Aorta (tissue), 5 donors: ENCODE measurements at places on chromosomes 12 and 14.

- DNase-seq: no peak
These were observed 31.3 kb downstream of the PTPRB start for GRCh38 chr12:70605976-70606375.

DNA sequence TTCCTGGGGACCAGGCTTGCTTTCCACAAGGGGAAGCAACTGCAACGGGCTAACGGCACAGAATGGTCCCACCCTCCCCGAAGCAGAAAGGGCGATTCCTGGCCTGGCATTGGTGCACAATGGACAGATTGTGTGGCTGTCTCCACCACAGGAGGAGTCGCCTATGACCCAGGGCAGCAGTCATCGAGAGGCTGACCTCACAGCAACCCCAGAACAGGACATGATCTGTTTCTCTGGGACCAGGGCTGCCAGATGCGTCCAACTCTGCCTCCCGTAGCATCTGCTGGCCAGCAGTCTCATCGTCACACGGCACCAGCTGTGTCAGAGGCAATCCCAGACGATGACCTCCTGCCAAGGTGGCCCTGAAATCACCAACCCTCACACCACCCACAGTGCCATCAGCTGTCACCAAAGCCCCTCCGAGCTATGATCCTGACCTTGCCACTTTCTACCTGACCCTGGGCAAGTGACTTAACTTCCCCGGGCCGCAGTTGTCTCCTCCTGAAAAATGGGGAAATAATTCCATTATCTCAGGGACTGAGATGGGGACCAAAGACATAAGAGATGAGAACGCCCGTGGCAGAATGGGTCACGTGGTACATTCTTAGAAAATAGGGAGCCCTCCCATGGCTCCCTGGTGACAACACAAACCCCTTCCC, 86.7 kb downstream of the CHGA start:
- DNase-seq: no peak

- peak; percentile 33 for DNase-seq
These were observed 25.3 kb downstream of the PLEKHG3 start for GRCh38 chr14:64729386-64730060.

DNA sequence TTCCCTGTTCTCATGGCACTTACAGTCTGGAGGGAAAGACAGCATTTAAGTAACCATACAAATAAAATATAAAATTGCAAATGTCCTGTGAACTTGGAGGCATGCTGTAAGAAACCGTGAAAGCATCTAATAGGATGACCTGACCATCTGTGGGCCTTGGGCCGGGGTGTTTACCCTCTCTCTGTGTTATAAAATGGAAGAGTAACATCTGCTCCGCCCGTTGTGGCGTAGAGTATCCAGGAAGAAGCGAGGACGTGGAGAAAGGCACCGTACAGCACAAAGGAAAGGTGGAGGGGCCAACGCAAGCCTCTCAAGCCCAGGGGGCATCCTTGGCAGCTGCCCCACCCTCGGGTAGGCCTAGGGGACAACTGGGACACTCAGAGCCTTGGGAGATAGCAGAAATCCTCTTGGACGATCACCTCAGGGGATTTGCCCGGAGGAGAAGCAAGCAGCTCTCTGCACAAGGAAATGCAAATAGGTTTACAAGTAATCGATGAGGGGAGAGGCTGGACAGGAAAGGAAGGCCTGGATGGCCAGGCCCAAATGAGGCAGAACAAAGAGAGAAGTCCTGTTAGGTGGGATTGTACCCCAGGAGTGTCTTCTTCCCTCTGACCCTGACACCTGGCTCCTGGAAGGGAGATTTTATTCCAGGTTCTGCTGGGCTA, 26.2 kb downstream of the VSX2 start:
- peak; percentile 16 for DNase-seq

GRCh38 chr12:106841510-106842302, 67.2 kb downstream of the RIC8B start:
- no peak for DNase-seq

- DNase-seq: no peak
These were observed 80.0 kb upstream of the PRICKLE1 start for GRCh38 chr12:42669553-42669952.

GRCh38 chr12:82883394-82884355, 197.0 kb downstream of the TMTC2 start:
- DNase-seq: no peak

- no peak for DNase-seq
These were observed 15.6 kb upstream of the TFCP2 start for GRCh38 chr12:51188359-51189051.

GRCh38 chr14:23580152-23580926, 1.7 kb upstream of the JPH4 start:
- DNase-seq: peak; percentile 66

GRCh38 chr12:18580291-18580690, 157.5 kb downstream of the PLCZ1 start:
- no peak for DNase-seq

DNA sequence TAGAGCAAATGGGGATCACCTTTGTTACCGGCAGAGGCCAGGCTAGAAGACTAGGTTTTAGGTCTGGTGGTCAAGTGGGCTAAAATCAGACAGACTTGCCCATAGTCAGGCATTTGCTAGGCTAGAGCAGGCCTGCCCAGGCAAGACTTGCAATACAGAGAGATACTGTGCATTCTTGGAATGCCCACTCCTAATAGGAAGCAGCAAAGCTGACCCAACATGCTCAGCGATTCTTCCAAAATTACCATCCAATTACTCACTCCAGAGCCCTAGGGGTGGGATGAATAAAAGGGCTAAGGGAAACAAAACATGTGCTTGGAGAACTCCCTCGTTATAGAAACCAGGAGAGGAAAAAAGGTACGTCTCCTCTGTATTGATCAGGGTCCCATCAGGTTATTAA, 187.8 kb upstream of the AMIGO2 start:
- no peak for DNase-seq

DNA sequence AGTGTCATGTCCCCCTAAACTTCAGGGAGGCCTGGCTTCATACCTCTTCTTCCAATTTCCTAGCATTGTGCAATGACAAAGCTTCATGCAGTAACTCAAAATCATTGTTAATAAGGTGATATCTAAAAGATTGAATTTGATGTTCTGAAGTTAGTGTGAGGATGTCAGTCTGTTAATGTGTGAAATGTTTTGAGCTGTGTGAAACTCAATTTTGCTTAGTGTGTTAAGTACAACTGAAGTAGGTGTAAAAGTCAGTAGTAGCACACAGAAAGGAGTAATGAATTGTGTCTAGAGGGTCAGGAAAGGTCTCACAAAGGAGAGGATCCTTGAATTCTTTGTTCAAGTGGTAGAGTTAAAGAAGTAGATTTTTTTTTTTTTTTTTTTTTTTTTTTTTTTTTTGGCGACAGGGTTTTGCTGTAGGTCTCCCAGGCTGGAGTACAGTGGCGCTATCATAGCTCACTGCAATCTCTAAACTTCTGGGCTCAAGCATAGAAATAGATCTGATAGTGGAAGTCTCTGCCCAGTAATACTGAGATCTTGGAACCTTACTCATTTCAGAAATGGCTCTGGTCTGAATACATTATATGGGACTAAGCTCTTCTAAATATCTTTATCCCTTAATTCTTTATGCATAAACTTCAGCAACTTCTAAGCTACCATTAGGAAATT, 63.9 kb downstream of the FUT8 start:
- no peak for DNase-seq

DNA sequence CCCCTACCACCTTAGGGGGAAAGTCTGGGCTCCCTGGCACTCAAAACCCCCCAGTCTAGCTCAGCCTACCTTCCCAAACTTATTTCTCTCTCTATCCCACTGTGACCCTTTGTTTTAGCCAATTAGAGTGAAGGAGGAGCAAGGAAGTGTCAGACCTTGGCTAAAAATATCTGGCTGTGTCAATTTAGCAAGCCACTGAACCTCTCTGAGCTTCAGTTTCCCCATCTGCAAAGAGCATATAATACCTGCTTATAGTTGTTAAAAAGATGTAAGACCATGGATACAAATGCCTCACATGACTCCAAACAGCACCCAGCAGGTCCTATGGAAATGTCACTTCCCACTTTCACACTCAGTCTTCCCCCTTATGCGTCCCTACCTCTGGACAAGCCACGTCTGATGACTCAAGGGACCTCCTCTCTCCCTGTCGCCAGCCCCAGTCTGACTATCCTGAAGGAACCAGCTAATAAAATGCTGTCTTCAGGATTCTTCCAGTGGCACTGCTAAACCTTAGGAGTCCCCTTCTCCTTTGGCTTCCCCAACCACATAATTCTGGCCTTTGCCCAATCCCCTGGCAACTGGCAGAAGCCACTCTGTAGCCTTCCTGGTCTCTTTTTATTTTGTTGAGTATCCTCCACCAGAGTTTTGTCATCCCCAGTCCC, 19.3 kb downstream of the FOXN3 start:
- no peak for DNase-seq

GRCh38 chr12:106281056-106281782, 21.3 kb upstream of the TCP11L2 start:
- DNase-seq: no peak

- DNase-seq: no peak
These were observed 2.1 kb downstream of the SOX5 start for GRCh38 chr12:23947395-23947794.

DNA sequence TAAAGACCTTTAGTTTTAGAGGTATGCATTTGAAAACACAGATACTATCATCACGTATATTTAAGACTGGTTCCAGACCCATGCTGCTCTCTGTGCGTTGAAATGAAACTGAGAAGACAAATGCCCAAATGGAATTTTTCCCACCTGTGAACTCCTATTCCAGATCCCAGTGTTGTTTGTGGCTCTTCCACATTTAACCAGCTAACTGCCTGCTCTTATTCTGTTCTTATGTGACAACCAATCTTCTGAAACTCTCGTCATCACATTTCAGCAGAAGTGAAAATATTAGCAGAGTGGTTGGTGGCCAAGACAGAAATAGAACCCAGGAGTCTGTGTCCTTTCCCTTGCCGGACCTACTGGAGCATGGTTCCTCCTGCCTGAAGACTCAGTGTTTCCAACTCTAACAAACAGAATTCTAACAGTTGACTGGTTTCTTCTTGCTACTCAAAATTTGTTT, 460.2 kb downstream of the RAD51B start:
- no peak for DNase-seq

DNA sequence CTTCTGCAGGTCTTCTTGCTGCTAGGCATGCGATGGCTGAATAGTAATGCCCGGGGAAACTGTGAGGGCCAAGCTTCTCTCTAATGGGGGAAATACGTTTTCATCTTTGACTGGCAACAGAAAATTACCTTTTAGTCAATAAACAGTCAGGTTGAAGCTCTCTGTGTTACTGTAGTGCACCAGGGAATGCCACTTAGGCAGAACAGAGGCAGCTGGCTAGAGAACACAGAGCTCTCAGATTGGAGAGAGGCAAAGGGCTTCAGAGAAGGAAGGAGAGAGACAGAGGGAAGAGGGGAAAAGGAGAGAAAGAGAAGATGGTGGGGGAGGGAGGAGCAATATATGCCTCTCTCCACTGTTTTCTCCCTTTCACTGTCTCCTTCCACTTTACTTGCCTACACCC, 6.7 kb downstream of the HSD17B6 start:
- DNase-seq: no peak

DNA sequence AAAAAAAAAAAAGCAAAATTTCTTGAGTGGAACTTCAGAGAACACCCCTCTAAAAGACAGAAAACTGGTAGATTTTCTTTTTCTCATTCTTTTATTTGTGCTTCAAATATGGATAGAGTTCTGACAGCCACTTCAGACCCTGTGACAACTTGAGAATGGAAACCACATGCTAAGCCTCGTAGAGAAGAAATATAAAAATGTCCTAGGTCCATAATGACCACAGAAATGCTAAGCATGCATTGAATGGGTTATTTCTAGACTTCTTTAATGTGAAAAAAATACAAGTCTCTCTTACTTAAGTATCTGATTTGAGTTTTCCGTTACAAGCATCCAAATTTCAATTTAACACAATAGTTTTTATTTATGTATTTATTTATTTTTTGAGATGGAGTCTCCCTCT, 28.3 kb upstream of the DIO2 start:
- DNase-seq: no peak

- no peak for DNase-seq
These were observed 1.6 kb downstream of the IRAK4 start for GRCh38 chr12:43760396-43760795.

DNA sequence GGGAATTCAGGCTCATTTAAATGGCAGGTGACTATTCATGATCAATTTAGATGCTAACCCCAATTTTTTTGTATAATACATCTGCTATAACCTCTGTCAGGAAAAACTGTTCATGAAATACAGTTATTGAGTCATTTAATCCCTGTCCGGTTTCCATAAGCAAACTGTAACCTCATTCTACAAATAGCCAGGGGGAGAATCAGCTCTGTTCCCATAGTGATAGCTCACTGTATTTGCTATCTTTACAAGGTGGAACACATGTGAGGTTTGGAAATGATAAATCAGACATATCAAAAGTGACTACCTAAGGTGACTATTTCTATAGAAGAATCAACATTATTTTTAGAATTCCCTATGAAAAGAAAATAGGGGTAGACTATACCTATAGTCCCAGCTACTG, 38.6 kb upstream of the VPS33A start:
- no peak for DNase-seq

GRCh38 chr12:124530637-124531263, 36.7 kb downstream of the NCOR2 start:
- no peak for DNase-seq

DNA sequence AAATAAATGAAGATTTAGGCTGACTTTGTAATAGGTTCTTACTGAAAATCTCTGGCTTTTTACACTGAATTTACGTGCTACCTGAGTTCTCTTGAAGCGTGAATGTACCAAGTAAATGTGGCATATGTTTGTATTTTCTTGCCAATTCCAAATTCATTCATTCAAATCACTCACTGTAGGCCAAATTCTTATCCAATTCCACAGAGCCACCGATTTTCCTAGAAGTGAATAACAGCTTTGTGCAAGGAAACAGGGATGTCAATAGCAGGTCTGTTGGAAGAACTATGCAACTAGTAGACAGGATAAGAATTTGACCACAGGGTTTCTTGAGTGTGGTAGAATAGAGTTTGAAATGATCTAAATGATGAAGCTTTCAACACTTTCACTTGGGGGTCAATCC, 86.8 kb downstream of the SOX5 start:
- no peak for DNase-seq

DNA sequence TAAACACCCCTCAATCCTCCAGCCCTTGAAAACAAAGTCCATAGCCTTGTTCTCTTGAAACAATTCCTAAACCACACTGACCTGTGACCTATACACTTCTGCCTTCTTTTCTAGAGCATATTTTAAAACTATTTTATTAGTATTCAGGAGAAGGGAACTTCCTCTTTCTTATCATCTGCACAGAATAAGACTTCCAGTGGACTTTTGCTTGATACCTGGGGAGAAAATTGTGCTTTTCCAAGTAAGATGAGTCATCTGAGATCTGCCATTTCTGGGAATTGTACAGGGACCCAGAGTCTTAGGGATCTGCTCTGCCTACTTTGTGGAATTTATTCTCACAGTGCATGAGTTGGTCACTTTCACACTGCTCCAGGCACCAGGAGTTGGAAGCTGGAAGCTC, 10.5 kb upstream of the WNT5B start:
- DNase-seq: no peak

GRCh38 chr12:94954029-94954685, 49.3 kb downstream of the NDUFA12 start:
- no peak for DNase-seq

GRCh38 chr14:51677738-51678137, 26.0 kb downstream of the FRMD6 start:
- DNase-seq: no peak

GRCh38 chr14:24971255-24971654, 78.7 kb downstream of the STXBP6 start:
- no peak for DNase-seq
